ENCODE measurements at places on chromosomes 3 and 15.

GRCh38 chr3:164306042-164306441, 772.3 kb downstream of the SI start:
- no peak for DNase-seq

DNA sequence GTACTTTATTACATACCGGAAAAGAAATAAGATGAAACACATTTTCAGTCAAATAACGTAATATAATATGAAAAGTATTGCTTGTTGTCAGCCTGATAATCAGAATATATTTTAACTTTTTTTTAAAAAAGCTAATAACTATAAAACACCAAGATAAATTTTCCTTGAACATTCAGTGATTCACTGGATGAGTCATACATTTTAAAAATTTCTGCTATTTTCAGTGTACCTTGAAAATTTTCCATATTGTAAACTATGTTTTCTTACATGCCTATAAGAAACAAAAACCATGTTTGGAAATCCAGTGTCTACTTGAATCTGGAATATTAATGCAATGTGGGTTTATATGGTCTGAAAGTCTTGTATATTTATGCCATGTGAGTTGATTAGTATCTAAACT, 36.3 kb upstream of the MEIS2 start:
- DNase-seq = no peak

- DNase-seq = no peak
Observed at GRCh38 chr3:139317215-139317614, 26.6 kb upstream of the MRPS22 start.

GRCh38 chr3:187665764-187666402, 4.3 kb downstream of the SST start:
- no peak for DNase-seq

DNA sequence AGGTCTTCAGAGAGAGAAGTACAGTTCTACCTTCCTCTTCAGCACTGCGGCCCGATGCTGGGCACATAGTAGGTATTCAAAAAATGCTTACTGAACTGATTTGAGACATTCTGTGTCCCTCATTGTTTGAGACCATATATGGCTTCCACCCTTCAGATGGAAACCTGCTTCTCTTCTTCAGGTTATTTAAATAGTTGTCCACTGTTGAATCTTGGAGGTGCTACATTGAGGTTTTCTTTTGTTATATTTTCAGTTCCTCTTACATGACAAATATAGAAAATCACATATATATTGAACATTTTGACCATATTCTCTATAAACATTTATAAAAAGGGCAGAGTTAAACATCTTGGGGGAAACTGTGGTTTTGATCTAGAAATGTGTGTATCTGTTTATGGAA, 200.2 kb upstream of the LRRC3B start:
- DNase-seq = no peak

GRCh38 chr3:62248734-62249483, 124.4 kb downstream of the FEZF2 start:
- DNase-seq = no peak

GRCh38 chr3:67384760-67385397, 269.5 kb downstream of the SUCLG2 start:
- DNase-seq = peak; percentile 3

GRCh38 chr3:43031889-43032545, 52.9 kb downstream of the GASK1A start:
- no peak for DNase-seq

DNA sequence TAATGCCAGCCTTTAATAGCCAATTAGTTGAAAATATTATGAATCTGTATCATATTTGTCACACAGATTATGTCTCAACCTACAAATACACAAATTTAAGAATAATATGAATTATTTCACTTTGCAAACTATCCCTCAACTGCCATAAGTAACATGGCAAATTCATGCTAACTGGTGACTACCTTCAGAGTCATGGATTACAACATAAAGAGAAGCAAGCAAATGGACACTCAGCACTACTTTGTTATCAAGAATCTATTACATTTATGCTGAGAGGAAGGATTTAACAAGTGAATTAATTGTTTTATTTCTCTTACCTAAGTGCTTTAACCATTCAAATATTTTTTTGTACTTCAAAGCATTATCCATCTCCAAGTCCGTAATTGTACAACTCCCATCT, 103.1 kb upstream of the BCL6 start:
- no peak for DNase-seq

GRCh38 chr3:12444582-12445471, 39.5 kb upstream of the TSEN2 start:
- DNase-seq = no peak
